ENCODE measurements at places on chromosomes 1 and 21.

DNA sequence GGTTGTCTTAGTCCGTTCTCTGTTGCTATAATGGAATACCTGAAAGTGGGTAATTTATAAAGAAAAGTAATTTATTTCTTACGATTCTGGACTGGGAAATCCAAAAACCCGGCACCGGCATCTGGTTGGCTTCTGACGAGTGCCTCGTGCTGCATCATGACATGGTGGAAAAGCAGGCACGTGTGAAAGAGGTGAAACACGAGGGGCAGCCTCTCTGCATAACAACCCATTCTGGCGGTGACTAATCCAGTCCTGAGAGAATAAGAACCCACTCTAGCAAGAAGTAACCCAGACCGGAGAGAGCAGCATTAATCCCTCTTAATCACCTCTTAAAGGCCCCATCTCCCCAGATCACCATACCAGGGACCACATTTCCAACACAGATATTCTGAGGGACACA is 2.7 kb upstream of the EDEM3 start:
- no peak for DNase-seq

DNA sequence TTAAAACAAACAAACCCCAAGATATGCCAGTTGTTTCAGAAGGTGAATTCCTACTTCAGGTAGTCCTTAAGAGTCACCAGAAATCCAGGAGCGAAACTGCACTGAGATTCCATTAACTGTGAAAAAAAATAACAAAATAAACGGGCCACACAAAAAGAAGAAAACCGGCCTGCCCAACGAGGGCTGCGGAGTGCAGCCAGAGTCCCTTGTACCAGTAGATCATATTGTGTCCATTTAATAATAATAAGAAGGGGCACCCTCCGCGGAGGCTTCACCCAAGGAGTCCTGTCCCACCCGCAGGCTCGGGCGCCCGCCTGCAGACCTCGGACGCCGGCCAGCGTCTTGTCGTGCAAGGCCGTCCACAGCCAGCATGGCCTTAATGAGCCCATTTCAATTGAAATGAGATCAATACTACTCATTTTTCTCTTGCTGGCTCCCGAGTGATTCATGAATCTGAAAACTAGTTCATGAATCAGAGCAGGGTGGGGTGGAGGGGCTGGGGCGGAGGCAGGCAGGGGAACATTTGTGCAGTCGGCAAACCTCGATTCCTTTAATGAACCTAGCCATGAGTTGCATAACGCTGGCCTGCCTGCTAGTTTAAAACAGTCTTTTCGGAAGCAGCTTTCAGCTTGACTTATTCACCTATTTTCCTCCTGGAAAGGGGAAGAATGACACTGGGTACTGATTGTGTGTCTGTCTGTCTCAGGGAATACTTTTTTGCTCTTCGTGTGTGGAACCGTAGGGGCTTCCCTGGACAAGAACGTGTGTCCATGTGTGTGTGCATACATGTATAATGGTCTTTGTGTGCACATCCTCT is 113.1 kb upstream of the IRF2BP2 start:
- DNase-seq = peak; percentile 89

- peak; percentile 68 for DNase-seq
These were observed 24.8 kb upstream of the THEM4 start for GRCh38 chr1:151934048-151934493.

- DNase-seq = no peak
These were observed 389.3 kb downstream of the OMA1 start for GRCh38 chr1:58157256-58157655.

DNA sequence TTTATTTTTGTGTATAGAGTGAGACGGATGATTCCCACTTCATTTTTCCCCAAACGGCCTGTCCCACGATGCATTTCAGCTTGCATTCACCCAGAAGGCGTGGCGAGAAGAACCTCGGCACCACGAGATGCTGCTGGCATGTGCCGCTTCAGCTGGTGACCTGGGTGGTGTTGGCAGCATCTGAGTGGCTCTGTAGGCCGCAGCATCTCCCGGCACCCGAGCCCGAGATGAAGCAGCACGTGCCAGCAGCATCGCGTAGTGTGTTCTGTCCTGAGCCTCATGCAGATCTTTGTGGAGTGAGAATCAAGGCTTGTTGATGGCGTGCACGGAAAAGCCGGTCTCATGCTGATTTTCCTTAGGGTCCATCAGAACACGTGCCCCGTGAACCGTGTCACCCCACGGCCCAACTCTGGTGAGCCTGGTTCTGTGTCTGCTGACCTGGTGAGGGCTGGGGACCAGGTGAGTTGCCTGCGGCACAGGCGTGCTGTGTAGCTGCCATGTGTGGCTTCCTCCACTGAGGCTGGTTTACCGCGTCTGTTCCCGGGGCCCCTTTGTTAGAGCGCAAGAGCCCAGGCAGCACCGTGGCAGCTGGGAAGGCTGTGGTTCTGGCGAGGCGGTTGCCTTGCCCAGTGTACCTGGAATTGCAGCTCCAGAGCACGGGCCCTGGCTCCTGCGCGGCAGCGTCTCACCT is 16.7 kb downstream of the SLX9 start:
- DNase-seq = no peak

Measured in EH (cell line).